ENCODE measurements at places on chromosomes 2 and 18.

GRCh38 chr18:1595195-1595594, 690.5 kb downstream of the ADCYAP1 start:
- DNase-seq: no peak

GRCh38 chr18:37019157-37019827, 190.4 kb downstream of the KIAA1328 start:
- peak; percentile 91 for DNase-seq

GRCh38 chr2:159873258-159873657, 75.2 kb upstream of the CD302 start:
- peak; percentile 54 for DNase-seq

DNA sequence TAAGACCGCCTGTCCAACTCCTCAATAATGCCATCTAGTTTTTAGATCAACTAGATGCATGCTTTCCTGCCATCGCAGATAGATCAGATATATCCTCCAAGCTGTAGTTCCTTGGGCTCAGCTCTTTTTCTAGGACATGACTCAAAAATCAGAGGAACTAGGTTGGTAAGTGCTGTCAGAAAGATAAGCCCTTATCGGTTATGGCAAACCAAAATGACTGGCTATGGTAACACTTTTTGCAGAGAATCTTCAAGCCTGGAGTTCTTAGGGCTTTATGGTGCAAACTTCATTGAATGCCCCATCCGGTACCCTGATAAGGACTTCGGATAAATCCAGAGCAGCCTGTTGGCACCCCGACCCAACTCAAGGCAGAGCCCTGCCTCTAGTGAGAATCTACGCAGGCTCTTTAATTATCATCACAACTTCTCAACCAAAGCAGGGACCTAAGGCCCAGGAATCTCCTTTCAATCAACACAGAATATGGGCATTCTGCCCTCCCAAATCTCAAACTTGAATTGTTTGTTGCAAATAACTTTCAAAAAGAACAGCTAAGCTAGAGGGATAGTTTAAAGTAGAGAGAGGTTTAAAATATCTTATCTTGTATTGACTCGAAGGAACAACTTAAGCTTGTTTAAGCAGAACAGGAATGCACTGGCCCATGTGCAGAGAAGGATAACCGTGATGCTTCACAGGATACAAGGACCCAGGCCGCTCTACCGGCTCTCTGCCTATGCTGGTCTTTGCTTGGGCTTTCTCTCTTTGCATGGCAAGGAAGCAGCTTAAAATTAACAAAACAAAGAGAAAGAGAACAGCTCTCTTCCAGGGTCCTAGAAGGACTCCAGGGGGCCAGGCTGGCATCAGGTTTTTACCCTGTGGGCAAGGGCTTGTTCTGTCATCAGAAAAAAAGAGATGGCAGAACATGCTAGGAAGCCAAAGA, 3.4 kb upstream of the CYP1B1 start:
- DNase-seq: no peak

GRCh38 chr2:147999126-147999525, 21.4 kb downstream of the ORC4 start:
- no peak for DNase-seq

DNA sequence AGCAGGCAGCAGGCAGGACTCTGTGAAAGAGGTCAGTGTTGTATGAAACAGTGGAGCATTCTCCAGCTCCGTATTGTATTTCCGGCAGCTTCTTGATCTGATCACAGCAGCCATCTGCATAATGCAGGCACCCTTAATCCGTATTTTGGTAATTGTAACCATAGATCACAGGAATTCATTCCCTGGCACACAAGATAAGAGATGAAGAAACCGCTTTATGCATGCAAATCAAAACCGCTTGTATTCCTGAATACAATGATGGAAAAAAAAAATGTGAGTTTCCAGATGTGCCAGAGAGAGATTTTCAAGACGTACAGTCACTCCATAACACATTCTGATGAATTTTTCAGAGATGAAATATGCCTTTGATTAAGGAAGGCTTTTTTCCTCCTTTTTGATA, 221.3 kb downstream of the ACKR3 start:
- peak; percentile 8 for DNase-seq

DNA sequence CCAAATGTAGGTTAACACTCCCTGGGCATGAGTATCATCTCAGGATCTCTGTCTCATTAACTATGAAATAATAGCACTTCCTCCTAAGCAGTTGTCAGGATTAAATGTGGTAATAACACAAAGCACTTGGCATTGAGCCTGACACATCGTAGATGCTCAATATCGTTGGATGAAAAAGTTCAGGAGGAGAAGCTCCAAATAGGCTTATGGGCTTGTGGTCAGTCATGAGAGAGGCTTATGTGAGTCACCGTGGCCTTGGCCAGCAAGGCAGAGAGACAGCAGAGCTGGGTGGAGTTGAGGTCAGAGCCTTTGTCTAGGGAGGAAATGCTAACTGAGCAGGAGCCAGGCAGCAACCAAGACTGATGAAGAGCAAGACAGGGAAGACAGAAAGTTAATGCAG, 68.3 kb upstream of the PPM1B start:
- DNase-seq: no peak

- no peak for DNase-seq
Measured at GRCh38 chr18:44474591-44474990, 206.1 kb upstream of the SETBP1 start.

DNA sequence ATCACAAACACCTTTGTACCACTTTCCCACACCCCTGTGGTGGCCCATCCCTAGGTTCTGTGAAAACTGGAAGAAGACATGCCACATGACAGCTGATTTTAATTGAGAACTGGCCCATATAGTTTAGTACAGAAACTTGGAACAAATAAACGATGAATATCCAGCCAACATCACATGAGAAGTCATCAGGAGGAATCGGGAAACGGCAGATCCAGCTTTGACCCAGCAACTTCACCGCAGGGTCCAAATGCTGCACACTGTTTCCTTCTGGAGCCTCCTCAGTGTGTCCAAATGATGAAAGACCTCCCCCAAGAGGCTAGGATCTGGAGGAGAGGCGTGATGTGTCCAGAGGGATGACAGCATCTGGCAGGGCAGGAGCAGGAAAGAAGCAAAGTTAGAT, 75.5 kb downstream of the COPS8 start:
- DNase-seq: no peak

GRCh38 chr2:58427572-58428095, 186.5 kb upstream of the FANCL start:
- peak; percentile 62 for DNase-seq

- DNase-seq: peak; percentile 6
Measured at GRCh38 chr2:3779496-3780049, 76.2 kb downstream of the DCDC2C start.

GRCh38 chr2:119367472-119368099, 809 bp downstream of the DBI start:
- DNase-seq: peak; percentile 36

DNA sequence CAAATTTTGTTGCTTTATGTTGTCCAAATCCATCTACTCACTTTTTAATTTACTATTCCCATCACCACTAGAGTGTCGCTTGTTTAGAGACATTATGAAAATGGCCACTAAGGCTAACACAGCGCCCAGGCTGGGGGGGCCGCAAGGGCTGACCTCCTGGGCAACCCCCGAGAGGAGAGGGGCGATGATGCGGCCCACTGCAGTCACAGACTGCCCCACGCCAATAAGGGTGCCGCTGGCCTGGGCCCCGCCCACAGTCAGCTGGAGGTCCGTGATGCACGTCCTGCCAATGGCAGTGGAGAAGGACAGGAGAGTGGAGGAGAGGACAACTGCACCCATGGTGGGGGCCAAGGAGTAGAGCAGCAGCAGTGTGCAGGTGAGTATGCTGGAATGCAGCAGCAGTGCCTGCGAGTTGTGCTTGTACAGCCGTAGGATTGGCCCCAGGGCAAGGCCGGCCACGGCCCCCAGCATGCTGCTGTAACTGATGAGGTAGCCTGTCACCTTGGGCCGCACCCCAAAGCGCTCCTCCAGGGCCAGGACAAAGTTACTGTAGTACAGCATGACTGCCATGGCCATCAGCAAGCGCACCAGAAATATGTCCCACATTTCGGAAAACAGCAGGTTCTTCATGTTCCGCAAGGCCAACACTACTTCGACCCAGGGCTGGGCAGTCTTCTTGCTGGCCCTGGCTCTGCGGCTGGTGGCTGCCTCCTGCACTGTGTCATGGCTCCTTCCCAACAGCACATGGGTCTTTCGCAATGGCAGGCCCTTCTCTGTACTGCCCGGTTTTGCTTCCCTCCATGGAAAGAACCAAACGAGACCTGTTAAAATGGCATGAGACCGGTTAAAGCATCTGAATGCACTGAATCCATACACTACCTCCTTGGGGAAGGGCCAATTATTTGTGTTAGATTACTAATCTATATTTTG, 43.2 kb upstream of the TMEM182 start:
- no peak for DNase-seq

DNA sequence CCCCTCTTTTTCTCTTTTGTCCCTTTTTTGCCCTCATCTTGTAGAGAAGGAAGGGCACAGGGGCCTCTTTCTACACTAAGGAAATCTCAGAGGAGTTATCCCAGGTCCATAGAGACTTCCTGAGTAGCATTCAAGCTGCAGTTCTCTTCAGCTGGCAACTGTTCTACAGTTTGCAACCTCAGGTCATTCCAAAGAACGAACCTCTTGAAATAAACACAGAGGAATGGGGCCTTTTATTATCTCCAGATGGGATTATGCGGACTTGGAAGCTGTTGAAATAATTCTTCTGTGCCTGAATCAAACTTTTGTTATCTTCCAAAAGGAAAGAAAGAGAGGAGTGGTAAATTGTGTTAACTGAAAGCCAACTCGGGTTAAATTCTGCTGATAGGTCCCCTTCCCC, 31.0 kb upstream of the NFE2L2 start:
- no peak for DNase-seq

DNA sequence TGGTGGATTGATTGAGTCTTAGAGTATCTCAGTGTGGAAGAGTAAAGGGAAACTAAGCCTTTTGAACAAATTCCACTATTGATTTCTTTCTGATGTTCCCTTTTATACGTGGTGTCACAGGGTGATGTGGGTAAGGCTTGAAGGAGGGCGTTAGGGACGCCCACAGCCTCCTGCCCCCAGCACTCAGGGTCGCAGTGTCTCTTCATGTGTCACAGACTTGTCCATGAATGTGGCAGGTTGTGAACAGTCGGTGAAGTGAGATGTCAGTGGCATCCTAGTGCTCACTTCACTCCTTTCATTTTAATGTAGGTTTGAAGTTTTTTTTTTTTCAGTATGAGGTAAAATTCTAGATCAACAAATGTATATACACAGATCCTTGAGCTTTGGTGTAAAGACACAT, 123.2 kb upstream of the IL1R2 start:
- no peak for DNase-seq

- DNase-seq: peak; percentile 92
Measured at GRCh38 chr2:8684878-8685696, 3.2 kb downstream of the ID2 start.

DNA sequence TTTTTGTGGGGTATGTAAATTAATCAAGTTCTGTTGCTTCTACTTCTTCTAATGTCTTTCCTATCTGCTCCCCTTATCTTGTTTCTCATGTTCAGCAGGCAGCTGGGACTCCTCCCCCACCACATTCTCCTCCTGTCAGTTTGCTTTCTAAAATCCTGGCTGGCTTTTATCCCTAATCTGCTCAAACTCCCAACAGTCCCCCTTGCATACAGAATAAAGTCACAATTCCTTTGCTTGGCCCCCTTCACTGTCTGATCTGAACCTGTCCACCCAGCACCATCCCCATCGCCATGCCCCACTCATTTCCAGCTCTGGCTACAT, 2.2 kb downstream of the CFAP221 start:
- no peak for DNase-seq

- DNase-seq: no peak
Measured at GRCh38 chr2:109342256-109342850, 213.3 kb downstream of the SH3RF3 start.

- no peak for DNase-seq
Measured at GRCh38 chr2:119232666-119232993, 9.0 kb downstream of the STEAP3 start.

- peak; percentile 50 for DNase-seq
Measured at GRCh38 chr18:58755304-58756010, 84.2 kb downstream of the MALT1 start.

DNA sequence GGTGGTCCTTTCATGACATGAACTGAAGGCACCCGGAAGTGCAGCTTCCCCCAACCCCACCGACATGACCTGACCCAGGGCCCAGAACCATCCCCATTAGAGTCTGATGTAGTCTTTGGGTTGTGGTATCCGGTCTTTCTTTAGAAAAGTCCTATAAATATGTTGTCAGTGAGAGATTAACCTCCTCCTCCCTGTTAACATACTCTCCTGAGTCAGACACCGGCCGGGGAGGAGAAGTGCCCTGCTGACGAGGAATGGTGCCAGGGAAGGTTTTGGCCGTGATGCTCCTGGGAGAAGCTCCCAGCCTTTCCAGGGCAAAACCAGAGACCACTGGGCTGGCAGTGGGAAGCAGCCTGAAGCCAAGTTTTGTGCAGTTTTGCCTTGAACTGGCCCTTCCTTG, 109.0 kb downstream of the LAMA3 start:
- no peak for DNase-seq

GRCh38 chr2:41378420-41378819, 669.4 kb upstream of the PKDCC start:
- DNase-seq: no peak

GRCh38 chr2:210309548-210310233, 5.3 kb downstream of the MYL1 start:
- peak; percentile 44 for DNase-seq

- DNase-seq: no peak
Measured at GRCh38 chr2:145653553-145653952, 1133.6 kb upstream of the ZEB2 start.

DNA sequence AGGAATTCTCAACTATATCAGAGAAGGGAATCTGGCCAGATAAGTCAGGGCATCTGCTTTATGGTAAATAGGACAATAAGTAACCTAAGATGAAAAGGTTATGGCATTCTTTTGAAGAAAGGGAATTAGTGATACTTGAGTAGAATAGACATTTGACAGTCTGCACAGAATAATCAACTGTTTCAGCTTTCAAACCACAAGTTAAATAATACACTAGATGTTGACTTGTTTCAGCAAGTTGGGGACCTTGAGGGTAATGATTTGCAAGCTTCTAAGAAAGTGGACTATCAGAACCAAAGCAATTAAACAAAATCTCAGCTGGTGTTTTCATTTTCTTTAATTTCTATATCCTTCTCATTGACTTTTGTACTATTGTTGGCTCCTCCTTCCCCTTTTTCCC, 54.5 kb downstream of the SLC39A10 start:
- DNase-seq: no peak

DNA sequence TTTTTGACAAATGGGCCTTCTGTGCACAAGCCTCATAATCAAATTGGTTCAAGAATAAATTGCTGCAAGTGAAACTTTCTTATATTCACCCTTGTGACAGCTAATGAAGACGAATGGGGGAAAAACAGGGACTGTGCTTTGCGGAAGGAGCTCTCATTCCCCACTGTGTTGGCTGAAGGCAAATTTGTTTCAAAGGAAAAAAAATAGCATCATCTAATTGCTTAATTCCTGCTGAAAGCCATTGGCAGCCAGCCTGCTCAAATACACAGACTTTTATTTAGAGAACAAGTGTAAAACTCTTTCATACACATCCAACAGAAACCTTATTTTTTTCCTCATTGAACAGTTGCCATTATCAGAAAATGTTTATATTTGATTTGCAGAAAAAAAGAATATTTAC, 172.3 kb downstream of the ARL6IP6 start:
- DNase-seq: peak; percentile 82

GRCh38 chr2:22893761-22894517, 491.0 kb upstream of the KLHL29 start:
- DNase-seq: no peak

GRCh38 chr18:23113576-23113975, 21.7 kb upstream of the CABLES1 start:
- no peak for DNase-seq

- no peak for DNase-seq
Measured at GRCh38 chr2:27033253-27033852, 588 bp downstream of the TMEM214 start.

All from NCI-H69 (cell line).